Fibroblast of mammary gland (primary cell): ENCODE measurements at places on chromosomes 4 and X.
A peak's percentile ranks its signal among the peaks of the same experiment; 100 is the strongest.

DNA sequence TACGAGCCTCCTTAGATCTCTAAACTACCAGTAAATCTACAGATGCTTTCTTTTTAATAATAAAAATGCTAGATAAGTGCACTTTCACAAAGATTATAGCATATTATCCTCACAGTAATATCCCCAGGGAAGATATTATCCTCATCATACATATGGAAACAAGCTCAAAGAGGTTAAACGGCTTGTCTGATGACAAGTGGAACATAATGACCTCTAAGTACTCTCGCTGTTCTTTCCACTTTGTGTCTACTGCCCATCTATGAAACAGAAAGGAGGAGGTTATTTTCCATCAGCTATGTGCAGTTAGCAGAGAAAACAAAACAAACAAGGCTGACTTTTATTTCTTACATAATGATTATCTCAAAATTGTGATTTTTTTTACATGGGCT, 42.8 kb upstream of the PRDM8 start:
- DNase-seq = no peak

- DNase-seq = no peak
Measured at GRCh38 chrX:786441-786881, 155.9 kb downstream of the SHOX start.

GRCh38 chrX:66731398-66731797, 92.5 kb upstream of the EDA2R start:
- peak; percentile 68 for DNase-seq

DNA sequence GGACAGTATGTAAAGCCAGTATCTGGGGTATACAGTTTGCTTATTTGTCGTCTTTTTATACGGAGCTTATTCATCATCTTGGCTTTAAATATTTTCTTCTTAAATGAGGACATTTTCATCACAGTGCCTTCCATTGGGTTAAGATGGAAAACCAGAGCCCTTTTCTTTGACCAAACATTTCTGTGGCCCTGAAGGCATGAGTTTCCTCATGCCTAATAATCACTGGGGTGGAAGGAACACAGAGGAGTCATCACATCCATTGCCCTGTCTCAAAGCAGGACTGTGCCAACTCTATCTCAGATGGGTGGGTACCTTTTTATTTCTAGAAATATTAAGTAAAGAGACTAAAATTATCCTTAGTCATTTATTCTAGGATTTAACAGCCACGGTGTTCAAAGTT, 40.0 kb downstream of the CHRDL1 start:
- no peak for DNase-seq

GRCh38 chrX:40721489-40722106, 13.7 kb downstream of the MED14 start:
- DNase-seq = no peak

GRCh38 chr4:147355032-147355656, 125.8 kb upstream of the EDNRA start:
- no peak for DNase-seq

DNA sequence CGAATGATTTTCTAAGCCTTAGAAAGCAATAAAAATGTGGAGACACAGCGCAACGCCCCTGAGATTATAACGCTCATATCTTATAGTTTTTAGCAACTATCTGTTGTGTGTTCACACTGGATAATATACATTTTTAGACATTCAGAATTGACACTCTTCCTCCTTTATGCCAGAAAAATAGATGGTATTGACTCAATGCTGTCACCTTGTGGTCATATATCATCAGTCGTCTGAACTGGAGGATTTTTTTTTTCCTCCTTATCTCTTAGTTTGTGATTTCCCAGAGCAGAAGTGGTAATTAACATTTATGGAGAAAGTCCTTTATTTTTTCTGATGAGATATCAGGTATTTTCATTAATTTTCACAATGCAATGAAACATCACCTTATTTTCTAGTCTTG, 759.6 kb downstream of the RAB28 start:
- peak; percentile 4 for DNase-seq

GRCh38 chr4:145881989-145882388, 56.6 kb downstream of the ZNF827 start:
- no peak for DNase-seq
